Aorta (tissue), 5 donors: ENCODE measurements at places on chromosomes 12 and 14. TPM values are rescaled to one million over a fixed set of nuclear protein-coding genes. Genes with fewer than 3 reads are reported as not detected.

- no peaks in the 10 kb centered on the region for H3K27me3 ChIP-seq
- H3K4me3 ChIP-seq, result no peak overlapping the region
- no peaks in the 10 kb centered on the region for H3K36me3 ChIP-seq
- H3K27ac ChIP-seq, result no peak overlapping the region
- no peak for DNase-seq
- H3K4me1 ChIP-seq, result no peaks in the 10 kb centered on the region
Measured at GRCh38 chr14:105015905-105016304, 5.0 kb downstream of the CDCA4 start.

GRCh38 chr12:6555018-6555691 lies 687 bp downstream of the IFFO1 start:
- no peaks in the 10 kb centered on the region for H3K4me1 ChIP-seq
- H3K36me3 ChIP-seq, result no peaks in the 10 kb centered on the region
- no peaks in the 10 kb centered on the region for H3K27me3 ChIP-seq
- peak overlapping the region; percentile 58 for H3K27ac ChIP-seq
- peak; percentile 78 for DNase-seq

DNA sequence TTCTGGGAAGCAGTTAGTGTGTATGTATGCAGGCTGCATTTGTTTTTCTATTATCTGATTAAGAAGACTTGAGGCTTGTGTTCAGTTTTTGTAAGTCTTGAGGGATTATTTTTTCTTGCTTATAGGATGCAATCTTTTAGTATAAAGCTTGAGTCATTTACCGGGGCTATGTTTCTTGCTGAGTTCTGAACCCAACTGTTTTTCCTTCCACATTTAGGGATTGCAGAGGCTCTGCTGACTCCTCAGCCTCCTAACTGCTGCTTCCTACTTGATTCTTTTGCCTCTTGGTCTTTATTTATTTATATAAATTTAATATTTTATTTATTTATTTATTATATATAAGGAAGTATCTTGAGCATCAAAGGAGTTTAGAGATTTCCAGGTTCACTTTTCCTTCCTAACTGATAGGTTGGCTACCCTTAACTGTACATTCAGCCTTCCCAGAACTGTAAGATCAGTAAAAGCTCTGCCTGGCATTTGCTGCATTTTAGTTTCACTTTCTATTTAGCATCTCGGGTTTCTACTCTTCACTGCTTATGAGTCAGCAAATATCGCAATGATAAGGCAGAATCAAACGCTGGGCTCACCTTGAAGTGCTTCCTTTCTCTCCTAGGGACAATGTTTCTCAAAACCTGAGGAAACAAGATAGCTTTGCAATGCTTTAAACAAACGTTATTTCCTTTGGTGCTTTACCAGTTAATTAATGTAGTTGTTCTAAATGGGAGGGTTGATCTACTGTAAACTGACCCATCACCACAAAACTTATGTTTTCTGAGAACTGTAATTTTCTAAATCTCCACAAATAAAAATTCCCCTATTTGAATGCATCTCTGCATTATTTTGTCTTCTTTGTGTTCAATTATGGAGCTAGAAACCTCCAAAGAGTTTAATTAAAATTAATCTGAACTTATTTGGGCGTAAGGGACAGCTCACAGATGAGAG lies 1183.7 kb upstream of the TMEM132C start:
- DNase-seq, result no peak
- H3K4me1 ChIP-seq, result no peaks in the 10 kb centered on the region
- no peak overlapping the region for H3K27ac ChIP-seq
- H3K27me3 ChIP-seq, result no peaks in the 10 kb centered on the region

DNA sequence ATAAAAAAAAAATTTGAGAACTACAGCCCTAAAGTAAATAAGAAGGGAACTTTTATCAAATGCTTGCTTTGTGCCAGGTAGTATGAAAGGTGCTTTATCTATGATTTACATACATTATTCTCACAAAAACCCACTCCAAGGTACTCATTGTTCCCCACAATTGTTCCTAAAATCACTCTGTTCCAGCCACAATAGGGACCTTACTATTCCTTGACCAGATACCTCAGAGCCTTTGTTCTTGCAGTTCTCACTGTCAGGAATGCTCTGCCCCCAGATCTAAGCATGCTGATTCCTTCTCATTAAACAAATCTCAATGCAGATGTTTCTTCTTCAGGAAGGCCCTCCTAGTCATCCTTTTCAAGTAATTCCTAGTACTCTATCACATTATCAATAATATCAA lies 60.2 kb downstream of the PPP1R12A start:
- no peak overlapping the region for H3K4me3 ChIP-seq
- H3K4me1 ChIP-seq, result peaks cover 2% of the 10 kb centered on the region
- H3K27ac ChIP-seq, result no peak overlapping the region
- no peak for DNase-seq

GRCh38 chr12:94285943-94286582 lies 137.7 kb downstream of the PLXNC1 start:
- H3K27me3 ChIP-seq, result no peaks in the 10 kb centered on the region
- H3K36me3 ChIP-seq, result no peaks in the 10 kb centered on the region
- H3K4me1 ChIP-seq, result no peaks in the 10 kb centered on the region

GRCh38 chr12:7907009-7907408 lies 29.0 kb downstream of the SLC2A3 start:
- DNase-seq, result no peak
- H3K4me3 ChIP-seq, result no peak overlapping the region
- H3K36me3 ChIP-seq, result no peaks in the 10 kb centered on the region
- H3K4me1 ChIP-seq, result no peaks in the 10 kb centered on the region

- H3K36me3 ChIP-seq, result no peaks in the 10 kb centered on the region
- no peak overlapping the region for H3K27ac ChIP-seq
- H3K27me3 ChIP-seq, result no peaks in the 10 kb centered on the region
- peaks cover 2% of the 10 kb centered on the region for H3K4me1 ChIP-seq
- peak; percentile 67 for DNase-seq
Measured at GRCh38 chr12:110742096-110742717, 484 bp downstream of the PPP1CC start.

DNA sequence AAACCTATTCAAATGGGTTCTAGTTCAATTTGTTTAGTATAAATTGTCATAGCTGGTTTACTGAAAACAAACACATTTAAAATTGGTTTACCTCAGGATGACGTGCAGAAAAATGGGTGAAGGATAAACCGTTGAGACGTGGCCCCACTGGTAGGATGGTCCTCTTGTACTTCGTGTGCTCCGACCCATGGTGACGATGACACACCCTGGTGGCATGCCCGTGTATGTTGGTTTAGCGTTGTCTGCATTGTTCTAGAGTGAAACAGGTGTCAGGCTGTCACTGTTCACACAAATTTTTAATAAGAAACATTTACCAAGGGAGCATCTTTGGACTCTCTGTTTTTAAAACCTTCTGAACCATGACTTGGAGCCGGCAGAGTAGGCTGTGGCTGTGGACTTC lies 8.3 kb downstream of the CALM1 start:
- H3K27me3 ChIP-seq, result no peaks in the 10 kb centered on the region
- no peak overlapping the region for H3K4me3 ChIP-seq
- no peak overlapping the region for H3K27ac ChIP-seq
- H3K4me1 ChIP-seq, result no peaks in the 10 kb centered on the region
- DNase-seq, result no peak

DNA sequence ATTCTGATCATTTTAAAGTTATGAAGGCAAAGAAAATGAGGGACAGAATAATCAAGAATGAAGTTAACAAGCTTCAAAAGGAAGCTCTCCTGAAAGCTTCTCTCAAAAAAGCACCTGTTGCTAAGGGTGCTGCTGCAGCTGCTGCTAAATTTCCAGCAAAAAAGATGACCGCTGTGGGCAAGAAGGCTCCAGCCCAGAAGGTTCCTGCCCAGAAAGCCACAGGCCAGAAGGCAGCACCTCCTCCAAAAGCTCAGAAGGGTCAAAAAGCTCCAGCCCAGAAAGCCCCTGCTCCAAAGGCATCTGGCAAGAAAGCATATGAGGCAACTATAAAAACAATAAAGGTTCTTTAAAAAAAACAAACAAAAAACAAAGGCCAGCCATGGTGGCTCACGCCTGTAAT lies 52.7 kb upstream of the NR2C1 start:
- H3K27ac ChIP-seq, result no peak overlapping the region
- no peak for DNase-seq
- H3K27me3 ChIP-seq, result no peaks in the 10 kb centered on the region
- no peaks in the 10 kb centered on the region for H3K4me1 ChIP-seq
- no peak overlapping the region for H3K4me3 ChIP-seq
- H3K36me3 ChIP-seq, result no peaks in the 10 kb centered on the region

DNA sequence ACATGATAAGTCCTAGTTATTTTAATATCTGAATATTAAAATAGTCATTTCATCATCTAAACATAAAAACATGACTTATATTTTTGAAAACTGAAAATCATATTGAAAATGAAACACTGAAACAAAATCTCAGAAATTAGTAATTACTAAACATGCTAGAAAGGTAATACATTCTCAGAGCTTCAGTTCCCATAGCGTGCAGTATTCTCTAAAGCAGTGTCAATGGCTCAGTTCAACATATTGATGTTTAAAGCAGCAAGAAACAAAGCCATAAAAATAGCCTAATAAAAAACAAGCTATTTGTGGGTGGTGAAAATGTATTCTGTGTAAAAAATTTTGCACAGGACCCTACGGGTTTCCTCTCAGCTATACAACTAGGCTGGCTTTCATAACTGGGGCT lies 1337.4 kb downstream of the FSCB start:
- H3K36me3 ChIP-seq, result no peaks in the 10 kb centered on the region
- no peak for DNase-seq
- no peaks in the 10 kb centered on the region for H3K27me3 ChIP-seq
- no peak overlapping the region for H3K4me3 ChIP-seq
- no peak overlapping the region for H3K27ac ChIP-seq
- H3K4me1 ChIP-seq, result no peaks in the 10 kb centered on the region

DNA sequence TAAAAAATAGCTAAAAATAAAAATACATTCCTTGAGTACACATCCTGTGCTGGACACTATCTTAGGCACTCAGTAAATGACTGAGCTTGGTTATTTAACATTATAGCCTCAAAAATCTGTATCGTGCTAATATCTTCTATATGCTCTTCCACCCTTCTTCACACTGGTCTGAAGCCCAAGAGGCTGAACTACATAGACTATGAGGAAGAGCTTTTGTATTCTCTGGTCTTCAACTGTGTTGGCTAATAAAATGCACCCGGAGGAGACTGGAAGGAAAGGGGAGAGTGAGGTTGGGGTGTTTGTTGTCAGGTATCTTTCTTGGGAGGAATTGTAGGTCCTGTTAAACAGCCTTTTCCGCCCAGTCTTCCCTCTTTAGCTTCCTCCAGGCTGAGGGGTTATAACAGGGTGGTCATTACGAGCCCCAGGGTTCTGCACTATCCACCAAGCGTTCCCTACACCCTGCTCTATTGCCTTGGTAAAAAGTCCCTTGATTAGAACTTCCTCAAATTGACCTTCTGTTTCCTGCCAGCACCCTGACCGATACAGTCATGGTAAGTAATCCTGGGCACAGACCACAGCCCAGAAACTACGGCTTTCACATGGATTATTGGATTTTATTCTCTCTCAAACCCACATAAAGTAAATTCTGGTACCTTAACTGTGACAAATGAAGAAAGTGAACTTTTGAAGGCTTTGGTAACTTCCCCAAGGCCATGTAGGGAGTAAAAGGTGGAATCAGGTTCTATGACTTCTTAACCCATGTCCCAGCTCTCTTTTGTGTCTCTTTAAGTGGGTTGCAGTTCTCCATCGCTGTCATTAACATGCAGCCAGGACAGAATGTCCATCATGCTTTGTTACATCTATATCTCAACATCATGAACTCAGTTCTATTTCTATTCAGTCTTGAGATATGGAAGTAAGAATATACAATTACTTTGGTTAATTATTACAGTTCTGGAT lies 71.3 kb downstream of the PTHLH start:
- no peaks in the 10 kb centered on the region for H3K4me1 ChIP-seq
- no peaks in the 10 kb centered on the region for H3K27me3 ChIP-seq
- H3K27ac ChIP-seq, result no peak overlapping the region
- H3K4me3 ChIP-seq, result no peak overlapping the region
- no peaks in the 10 kb centered on the region for H3K36me3 ChIP-seq

- no peak for DNase-seq
- no peaks in the 10 kb centered on the region for H3K36me3 ChIP-seq
- H3K4me1 ChIP-seq, result no peaks in the 10 kb centered on the region
- H3K4me3 ChIP-seq, result no peak overlapping the region
- H3K27ac ChIP-seq, result no peak overlapping the region
Measured at GRCh38 chr12:10319388-10319787, 11.7 kb downstream of the KLRD1 start.

DNA sequence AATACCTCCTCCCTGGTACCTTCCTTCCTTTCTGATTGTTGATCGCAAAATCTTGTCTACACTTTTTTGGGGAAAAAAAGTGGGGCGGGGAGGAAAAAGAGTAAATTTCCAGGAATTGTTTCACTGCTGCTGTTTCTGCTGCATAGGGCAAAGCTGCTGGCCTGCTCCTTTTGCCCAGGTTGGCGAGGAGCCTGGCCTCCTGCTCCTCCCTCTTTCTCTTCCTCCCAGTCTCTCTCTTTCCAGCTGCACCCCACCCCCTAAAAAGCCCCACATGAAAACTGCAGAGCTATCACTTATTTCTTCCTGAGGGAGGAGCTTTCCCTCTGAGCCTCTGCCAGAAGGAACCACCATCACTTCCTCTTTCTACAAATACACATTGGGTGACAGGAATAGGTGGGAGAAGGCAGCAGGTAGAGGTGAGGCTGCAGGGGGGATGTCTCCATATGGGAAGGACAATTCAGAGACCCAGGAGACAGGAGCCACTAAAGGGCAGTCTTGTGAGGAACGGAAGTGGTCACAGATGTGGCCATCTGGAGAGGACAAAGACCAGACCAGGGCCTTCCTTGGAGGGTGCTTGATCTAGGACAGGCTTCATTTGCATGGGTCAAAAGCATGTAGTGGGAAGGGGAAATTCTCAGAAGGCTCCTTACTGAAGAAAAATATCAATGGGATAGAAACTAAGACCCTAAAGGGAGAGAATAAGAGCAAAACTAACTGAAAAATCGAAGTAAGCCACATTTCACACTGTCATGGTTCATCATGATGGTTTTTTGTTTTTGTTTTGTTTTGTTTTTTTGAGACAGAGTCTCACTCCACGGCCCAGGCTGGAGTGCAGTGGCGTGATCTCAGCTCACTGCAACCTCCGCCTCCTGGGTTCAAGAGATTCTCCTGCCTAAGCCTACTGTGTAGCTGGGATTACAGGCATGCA lies 14.8 kb downstream of the ZBTB39 start:
- H3K4me1 ChIP-seq, result no peaks in the 10 kb centered on the region
- no peak overlapping the region for H3K27ac ChIP-seq
- H3K36me3 ChIP-seq, result no peaks in the 10 kb centered on the region

SERPINA1 gene
- 17.8 TPM for total RNA-seq

GZMH gene
- not detected for total RNA-seq

ASCL4 gene
- total RNA-seq, result not detected

SERPINA10 gene
- total RNA-seq, result not detected
